Hematopoietic multipotent progenitor cell (in vitro differentiated cells): ENCODE measurements at places on chromosomes 12 and 14. TPM values are rescaled to one million over a fixed set of nuclear protein-coding genes. Genes with fewer than 3 reads are reported as not detected.

- no peak for DNase-seq
Observed at GRCh38 chr12:33222357-33222756, 217.3 kb downstream of the SYT10 start.

DNA sequence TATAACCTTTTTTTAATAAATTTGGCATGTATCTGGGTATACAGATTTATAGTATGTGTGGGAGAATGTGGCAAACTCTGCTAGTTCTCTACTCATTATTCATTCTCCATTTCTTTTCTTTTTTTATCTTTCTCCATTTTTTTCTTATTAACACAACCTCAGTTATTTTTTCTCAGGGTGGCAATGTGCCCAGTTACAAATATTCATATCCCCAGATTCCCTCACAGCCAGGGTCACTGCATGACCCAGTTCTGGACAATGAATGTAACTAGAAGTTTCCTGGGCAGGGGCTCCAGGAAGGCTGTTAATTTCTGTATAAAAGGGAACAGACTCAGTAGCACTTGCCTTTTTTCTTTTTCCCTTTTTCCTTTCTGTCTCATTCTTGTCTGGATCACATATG lies 95.6 kb downstream of the VCPKMT start:
- no peak for DNase-seq

DNA sequence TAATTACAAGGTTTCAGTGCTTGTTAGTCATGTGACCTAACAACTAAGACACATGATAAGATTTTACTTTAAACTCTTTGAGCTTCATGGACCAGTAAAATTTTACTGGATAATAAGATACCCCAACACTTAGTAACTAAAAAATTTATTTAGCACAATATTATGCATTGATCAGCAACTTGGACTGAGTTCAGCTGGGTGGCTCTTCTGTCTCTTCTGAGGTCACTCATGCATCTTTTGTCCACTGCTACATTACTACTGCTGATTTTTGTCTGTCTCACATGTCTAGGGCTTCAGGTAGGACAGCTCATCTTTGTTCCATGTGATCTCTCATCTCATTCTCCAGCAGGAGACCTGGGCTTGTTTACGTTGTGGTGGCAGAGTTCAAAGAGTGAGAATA lies 370.2 kb upstream of the TMTC1 start:
- no peak for DNase-seq

GRCh38 chr14:61474015-61474414 lies 152.6 kb downstream of the PRKCH start:
- no peak for DNase-seq

GRCh38 chr14:35687335-35687939 lies 121.7 kb downstream of the RALGAPA1 start:
- peak; percentile 60 for DNase-seq

GRCh38 chr12:54142114-54142475 lies 46.7 kb downstream of the SMUG1 start:
- DNase-seq, result no peak

- no peak for DNase-seq
Observed at GRCh38 chr14:105062048-105062433, 3.2 kb downstream of the GPR132 start.

DNA sequence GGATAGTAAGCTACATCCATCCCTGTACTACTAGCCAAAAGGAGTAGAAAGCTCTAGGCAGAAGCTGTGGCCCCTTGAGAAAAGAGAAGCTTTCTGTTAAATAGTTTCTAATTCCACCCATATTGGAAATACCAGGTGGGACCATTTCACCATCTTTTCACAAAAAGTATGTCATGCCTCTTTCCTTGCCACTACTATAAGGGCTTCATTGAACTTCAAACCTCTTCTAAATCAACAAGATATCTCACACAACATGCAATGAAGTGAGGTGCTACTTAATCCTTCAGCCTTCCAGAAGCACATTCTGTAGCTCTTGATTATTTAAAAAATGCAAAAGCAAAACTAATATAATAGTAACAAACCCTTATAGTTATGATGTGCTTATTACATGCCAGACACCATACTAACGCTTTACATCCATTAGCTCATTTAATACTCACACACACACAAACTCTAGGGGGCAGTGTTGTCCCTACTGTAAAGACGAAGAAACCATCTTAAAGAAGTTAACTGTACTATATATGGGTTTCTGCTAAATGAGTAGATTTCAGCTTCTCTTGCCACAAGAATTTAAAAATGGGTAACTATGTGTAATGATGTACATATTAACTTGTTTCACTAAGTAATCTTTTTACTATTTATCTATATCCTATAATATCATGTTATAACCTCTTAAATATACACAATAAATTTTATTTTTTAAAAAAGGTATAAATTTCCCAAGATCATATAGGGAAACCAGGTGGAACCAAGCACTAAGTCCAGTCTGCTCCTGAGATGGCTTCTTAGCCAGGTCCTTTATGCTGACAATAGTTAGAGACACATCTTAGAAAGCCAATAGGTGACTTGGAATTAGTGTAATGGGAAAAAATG lies 124.4 kb downstream of the RPS29 start:
- DNase-seq, result peak; percentile 93

DNA sequence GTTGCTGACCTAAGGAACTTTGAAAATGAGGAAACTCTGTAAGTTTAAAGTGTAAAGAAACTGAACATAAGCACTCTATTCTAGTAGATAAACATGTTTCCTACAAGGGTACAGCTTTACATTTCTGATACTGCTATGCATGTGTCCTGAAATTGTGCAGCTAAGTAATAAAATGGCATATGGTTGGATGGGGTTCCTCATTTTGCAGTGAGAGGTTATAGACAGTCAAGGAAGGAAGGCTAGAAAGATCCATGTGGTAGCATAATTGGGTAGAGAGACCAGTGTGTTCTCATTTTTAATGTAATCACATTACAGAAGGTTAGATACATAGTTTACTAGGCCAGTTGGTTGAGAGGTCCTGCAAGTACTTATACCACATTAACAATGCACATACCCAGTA lies 477.0 kb downstream of the TMEM121 start:
- no peak for DNase-seq

DNA sequence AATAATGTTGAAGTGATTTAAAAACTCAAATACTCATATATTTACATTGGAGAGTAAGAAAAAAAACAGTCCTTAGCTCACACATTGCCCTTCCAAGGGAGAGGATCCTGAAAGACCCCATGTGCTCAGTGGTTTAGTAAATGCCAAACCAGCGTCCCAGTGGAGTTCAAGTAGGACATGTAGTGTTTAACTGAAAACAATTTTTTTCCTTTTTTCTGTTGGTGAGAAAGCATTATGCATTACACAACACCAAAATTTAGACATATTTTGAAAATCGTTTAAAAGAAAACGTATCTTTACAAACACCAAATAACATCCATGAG lies 33.6 kb downstream of the UBR7 start:
- no peak for DNase-seq

DNA sequence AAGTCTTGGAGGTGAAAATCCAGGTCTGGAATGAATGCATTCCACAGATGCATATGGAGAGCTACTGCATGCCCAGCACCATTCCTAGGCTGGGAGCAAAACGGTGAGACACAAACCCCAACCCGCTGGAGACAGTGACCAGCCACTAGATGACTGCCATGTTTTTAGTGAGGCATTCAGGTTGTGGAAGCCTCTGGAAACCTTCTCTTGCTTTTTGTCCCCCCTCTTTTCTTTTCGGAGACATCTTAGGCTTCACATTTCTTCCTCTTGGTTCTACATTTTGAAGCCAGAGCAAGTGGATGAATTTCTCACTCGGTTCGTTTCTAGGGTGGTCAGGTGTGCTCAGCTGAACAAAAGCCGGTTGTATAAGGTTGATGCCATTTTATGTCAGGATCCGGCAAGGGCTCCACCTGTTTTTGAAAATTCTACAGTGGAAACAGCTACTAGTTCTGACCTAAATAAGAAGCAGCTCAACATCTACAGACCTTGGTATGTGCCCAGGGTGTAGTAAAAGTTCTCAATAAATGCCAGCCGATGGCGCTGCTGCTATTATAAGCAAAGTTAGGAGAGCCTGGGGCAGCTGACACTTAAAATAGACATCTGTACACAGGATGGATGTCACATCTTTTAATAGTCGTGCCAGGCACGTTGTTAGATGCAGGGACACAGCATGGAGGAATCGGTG lies 1.8 kb upstream of the ZNF839 start:
- DNase-seq, result peak; percentile 62

DNA sequence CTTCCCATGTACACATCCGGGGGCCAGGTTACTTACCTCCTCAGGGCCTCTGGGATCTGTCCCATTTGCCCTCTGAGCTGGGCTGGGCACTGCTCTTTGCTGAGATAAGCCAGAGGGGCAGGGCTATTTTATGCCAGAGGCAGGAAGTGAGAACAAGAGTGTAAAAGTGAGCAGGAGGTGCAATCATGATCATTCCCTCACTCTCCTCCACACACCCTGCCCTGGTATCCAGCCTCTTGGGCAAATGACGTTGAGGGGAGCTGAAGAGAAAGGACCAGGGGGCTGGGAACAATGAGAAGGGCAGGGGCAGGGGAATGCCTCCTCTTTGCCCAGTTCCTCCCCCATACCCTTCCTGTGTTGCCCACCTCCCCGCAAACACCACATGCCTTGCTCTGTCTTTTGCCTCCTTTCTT lies 4.2 kb downstream of the LPAR5 start:
- DNase-seq, result no peak

GRCh38 chr12:47343684-47344567 lies 264.2 kb upstream of the AMIGO2 start:
- DNase-seq, result no peak

DNA sequence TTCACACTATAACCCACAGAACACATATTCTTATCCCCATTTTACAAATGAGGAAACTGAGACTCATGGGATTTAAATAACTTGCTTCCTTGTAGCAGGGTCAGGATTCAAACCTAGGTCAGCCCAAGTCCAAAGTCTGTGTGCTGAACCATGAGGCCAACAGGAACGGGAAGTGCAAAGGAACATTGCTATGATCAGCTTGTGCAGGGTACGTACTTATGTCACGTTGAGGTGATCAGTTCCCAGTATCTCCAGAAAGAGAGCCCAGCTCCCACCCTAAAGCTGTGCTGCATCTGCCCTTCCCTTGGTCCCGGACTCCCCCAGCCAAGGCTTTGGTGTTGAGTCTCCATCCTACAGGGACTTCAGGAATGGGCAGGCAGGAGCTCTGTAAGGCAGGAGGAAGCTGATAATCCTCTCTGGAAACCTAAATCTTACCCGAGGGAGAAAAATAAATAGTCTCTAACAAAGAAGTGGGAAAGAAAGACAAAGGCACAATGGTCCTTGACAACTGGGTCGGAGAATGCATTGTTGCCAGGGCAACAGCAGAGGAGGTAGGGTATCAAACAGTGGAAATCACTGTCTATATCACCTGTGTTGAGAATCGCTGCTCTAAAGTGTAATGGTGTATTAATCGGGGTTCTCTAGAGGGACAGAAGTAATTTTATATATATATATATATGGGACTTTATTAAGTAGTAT lies 82.5 kb upstream of the FICD start:
- no peak for DNase-seq

DNA sequence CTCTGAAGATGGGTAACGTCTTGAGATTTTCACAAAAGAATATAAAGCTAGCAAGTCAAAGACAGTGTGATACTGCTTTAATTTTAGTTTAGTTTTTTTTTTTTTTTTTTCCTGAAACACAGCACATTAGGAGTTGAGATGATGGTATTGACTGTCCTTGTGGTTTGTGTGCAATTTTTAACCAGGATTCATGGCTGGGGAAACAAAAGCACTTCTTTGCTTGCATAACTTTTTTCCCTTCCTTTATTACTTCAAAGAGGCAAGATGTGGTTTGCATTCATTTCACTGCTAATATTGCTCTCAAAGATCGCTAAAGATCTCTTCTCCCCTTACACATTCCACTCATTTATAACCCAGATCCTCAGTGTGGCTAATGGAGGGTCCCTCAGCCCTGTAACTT lies 157.1 kb upstream of the PZP start:
- no peak for DNase-seq

DNA sequence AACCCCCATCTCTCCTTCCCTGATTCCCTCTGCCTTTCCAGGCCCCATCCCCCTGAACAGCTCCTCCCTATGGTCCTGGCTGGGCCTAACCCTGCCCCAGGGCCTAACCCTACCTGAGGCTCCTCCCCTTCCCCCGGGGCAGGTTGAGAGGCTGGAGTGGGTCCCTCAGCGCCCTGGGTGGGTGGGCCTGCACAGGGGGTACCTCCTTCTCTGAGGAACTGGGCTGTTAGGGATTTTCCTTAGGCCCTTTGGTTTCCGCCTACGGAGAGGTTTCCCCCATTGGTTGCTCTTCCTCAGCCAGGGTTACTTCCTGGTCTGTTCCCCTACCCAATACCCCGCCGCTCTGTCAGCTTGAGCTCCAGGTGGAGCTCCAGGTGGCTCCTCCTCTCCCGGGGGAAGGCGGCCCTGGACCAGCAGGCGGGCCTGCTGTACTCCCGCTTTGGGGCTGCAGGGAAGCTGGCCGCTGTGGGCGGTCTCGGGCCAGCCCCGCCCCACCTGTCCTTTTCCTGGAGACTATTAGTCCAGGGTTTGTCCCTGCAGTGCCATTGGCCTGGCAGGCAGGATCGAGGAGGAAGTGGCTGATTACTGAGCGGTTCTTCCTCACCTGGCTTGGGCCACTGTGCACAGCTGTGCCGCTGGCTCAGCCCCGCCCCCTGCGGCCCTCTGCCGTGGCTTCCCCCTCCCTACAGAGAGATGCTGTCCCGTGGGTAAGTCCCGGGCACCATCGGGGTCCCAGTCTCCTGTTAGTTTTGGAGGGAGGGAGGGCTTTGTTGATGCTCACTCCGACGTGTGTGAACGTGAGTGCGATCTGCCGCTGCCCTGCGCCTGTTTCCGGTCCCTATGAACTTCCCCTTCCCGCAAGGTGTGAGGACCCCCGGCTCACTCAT lies 2.5 kb downstream of the C12orf57 start:
- DNase-seq, result peak; percentile 46

DNA sequence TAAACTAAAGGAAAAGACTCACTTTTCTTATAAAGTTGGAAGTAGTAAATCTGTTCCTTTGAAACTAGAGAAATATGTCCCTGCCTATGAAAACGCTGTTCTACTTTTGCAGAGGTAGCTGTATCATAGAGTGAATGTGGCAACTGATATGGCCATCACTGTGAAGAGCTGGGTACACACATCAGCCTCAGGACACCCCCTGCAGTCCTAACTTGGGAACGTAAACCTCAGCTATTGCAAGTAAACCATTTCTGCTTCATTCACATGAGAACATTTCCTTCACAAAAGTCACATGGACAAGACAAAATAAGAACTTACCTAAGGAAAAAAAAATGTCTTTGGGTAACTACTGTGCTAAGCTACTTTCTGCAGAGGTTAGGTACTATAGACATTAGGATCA lies 233.3 kb upstream of the PPFIA2 start:
- peak; percentile 76 for DNase-seq

GRCh38 chr14:72045885-72046284 lies 113.7 kb downstream of the RGS6 start:
- DNase-seq, result no peak

GRCh38 chr12:1580526-1580925 lies 13.9 kb downstream of the FBXL14 start:
- DNase-seq, result no peak

The SLC25A21 gene
- 0.54 TPM for total RNA-seq

The ZFHX2 gene
- 0.81 TPM for total RNA-seq

The FBXL14 gene
- 39.9 TPM for total RNA-seq

The GPD1 gene
- under 0.01 TPM for total RNA-seq

The GPR84 gene
- 0.81 TPM for total RNA-seq

The GYS2 gene
- not detected for total RNA-seq

The ZDHHC22 gene
- total RNA-seq, result not detected

The NXPH4 gene
- total RNA-seq, result not detected
